ENCODE measurements at places on chromosomes 1 and 21.
A peak's percentile ranks its signal among the peaks of the same experiment; 100 is the strongest.

- no peak for DNase-seq
Measured at GRCh38 chr1:56644919-56645676, at the start of gene PRKAA2. Gene PRKAA2 (plus strand): TSS chr1:56645314. CDS start chr1:56645388, 74 bp downstream.

- DNase-seq, result no peak
Measured at GRCh38 chr1:218480137-218480536, 135.0 kb downstream of the TGFB2 start.

DNA sequence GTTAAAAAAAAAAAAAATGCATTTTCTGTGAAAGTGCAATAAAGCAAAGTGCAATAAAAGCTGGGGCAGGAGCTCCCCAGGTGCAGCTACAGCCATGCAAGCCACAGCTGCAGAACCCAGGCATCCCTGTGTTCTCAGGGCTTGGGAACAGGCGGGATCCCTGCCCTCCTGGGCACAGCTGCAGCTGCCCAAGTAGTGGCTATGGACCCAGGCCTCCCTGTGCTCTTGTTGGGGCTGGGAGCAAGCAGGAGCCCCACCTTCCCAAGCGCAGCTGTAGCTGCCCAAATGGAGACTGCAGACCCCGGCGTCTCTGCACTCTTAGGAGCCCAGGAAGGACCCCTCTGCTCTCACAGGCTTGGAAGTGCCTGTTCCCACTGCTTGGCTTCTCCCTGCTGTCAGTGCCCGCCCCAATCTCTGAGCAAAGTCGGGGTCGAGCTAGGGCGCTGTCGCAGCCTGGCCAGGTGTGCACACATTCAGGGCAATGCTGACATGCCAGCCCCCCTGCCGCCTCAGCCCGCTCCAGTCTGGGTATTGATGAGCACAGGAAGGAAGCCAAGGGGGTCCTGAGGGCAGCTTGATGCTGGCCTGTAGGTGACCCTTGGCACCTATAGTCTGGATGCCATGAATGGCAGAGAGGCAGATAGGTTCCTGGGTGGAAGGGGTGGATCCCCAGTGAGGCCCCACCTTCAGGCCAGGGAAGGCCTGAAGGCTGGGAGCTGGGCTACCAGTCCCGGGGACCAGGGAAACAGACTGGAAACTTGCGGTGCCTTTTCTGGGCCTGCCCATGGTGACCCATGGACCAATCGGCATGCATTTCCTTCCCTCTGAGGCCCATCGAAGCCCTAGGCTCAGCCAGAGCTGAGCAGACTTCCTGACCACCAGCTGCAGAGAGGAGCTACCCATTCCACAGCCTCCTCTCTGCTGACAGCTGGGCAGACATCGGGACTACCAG is 58.6 kb downstream of the RRAGC start:
- DNase-seq, result no peak

- DNase-seq, result no peak
Measured at GRCh38 chr21:36518883-36519492, 39.1 kb upstream of the CLDN14 start.

DNA sequence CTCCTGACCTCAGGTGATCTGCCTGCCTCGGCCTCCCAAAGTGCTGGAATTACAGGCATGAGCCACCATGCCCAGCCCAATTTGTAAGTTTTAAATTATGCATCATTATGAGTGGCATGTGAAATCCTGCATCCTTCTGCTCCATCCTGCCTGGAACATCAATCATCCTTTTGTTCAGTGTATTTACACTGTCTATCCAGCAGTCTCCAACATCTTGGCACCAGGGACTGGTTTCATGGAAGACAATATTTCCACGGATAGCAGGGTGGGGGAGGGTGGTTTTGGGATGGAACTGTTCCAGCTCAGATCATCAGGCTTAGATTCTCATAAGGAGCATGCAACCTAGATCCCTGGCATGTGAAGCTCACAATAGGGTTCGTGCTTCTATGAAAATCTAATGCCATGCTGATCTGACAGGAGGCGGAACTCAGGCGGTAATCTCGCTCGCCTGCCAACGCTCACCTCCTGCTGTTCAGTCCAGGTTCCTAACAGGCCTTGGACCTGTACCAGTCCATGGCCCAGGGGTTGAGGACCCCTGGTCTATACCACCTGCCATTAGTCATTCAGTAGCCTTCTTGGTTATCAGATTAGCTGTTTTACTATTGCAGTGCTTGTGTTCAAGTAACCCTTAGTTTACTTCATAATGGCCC is 22.2 kb upstream of the TCEA3 start:
- no peak for DNase-seq

DNA sequence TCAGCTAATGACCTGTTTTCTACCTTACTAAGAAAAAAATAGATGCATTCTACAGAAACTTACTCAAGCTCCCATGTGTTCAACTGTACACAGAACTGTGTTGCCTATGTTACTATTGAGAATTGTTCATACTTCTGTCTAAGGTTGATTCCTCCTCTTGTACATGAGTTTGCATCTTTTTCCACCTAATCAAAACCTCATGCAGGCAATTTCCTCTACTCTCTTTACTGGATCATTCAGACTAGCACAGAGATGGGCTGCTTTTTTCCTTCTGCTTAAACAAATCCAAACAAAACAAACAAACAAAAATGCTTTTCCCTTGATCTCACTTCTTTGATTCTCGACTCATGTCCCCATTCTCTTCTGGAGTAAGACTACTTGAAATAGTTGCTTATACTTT is 58.8 kb upstream of the PTGFR start:
- no peak for DNase-seq

GRCh38 chr1:165162671-165163241 is 193.8 kb downstream of the LMX1A start:
- DNase-seq, result no peak

GRCh38 chr21:43779660-43780059 is 3.6 kb upstream of the CSTB start:
- DNase-seq, result no peak

DNA sequence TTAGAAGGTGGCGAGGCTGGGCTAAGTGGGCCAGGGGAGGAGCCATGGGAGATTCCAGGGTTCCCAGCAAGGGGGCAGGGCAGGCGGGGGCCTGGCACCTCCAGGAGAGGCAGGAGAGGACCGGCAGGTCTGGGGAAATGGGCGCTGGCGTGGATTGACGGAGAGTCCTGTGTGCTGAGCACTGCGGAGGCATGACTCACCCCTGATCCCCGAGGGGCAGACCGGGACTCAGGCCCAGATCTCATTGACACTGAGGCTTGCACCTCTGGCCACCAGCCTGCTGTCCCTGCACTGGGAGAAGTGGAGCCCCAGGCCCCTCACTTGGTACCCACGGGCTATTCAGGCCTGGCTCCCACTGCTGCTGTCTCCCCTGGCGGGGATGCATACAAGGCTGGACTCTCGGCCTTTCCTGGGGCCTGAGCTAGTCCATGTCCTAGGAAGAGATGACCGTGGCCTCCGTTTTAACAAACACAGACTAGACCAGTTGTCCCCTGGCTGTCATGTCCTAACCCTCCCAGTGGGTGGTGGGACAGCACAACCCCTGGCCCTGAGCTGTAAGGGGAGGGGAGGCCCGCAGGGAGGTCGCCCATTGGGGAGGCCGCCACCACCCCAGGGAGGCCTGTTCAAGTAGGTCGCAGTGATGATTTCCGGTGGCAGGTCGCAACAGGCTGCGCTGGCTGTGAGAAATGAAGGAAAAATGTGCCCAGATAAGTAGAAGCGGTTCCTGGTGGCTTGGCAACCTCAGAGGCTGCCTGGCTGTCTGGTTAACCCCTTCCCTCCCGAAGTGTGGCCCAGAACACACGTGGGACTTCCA is 39.7 kb downstream of the RIPK4 start:
- DNase-seq, result no peak

- no peak for DNase-seq
Measured at GRCh38 chr1:230381049-230381467, 45.1 kb downstream of the PGBD5 start.

- no peak for DNase-seq
Measured at GRCh38 chr1:160623862-160624261, 23.0 kb downstream of the SLAMF1 start.

- no peak for DNase-seq
Measured at GRCh38 chr1:221708987-221709386, 32.9 kb downstream of the DUSP10 start.

DNA sequence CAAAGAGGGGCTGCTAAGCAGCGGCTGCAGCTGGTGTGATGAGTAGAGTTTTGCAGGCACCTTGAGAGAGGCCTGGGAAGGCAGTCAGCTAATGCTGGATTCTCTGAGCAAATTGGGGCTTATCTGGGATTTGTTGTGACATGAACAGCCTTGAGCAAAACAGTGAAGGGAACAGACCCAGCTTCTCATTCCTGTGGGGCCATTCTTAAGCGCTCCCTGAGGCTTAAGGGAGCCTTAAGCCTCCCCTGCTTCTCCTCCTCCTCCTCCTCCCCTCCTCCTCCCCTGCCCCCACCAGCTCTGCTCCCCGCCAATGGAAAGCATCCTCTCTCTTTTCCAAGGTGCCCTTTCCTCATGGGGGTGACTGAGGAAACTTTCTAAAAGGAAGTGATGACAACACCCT is 21.3 kb downstream of the HMGCS2 start:
- DNase-seq, result no peak

GRCh38 chr1:236685917-236686814 is at the start of gene ACTN2:
Gene ACTN2 (plus strand): TSS chr1:236686499. CDS start chr1:236686674, 175 bp downstream.
- DNase-seq, result peak; percentile 69

DNA sequence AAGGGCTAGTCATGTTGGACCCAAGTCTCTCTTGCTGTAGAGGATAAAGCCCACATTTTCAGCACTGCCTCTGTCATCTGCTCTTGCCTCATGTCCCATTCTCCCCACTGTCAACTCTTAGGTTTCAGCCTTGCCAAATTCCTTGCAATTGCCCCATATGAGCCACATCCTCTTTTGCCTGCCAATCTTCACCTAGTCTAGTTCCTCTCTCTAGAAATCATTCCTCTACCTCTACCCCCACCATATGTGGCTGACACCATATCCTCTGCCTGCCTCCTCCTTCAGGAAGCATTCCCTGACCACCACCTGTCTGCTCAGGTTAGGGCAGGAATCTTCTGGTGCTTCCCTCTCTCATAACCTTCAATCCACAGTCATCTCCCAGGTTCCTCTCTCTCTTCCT is 38.2 kb downstream of the SLC9A1 start:
- no peak for DNase-seq

DNA sequence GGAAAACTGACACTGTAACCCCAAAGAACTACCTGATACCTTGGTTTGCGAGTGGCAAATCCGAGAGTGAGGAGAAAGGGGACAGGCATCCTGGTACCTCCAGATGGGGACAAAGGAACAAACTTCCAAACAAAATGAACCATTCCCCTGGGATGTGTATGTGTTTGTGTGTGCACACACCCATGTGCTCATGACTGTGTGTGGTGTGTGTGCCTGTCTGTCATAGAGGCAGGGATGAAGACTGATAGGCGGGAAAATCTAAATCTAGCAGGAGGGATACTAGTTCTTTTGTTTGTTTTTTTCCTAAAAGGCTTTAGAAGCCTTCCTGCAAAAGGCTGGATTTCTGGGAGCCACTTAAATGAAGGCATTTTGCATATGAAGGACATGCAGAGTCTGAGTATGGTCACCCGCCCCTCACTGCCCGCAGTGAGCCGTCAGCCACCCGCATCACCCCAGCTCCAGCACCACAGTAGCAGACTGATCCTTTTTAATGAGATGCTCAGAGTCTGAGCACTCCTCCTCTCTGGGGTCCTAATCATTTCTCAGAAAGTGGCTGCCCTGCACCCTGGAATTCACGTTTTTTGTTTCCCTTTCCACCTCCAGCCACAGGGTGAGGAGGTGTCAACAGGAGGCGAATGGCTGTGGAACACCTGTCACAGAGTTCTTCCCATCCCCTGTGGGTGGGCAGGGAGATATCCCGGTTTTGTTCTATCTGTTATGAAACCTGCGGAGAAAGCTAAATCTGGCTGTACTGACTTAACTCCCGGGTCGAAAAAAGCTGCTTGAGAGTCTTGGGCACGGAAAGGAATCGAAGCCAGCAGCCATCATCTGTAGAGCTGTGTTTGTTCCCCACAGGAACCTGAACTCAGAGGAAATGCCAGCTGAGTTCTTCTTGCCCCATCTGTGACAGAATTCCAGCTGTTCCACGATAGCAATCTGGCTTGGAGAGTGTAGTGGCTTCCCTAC is 34.9 kb downstream of the UTP25 start:
- no peak for DNase-seq

- no peak for DNase-seq
Measured at GRCh38 chr1:61254634-61255357, 172.4 kb downstream of the NFIA start.

DNA sequence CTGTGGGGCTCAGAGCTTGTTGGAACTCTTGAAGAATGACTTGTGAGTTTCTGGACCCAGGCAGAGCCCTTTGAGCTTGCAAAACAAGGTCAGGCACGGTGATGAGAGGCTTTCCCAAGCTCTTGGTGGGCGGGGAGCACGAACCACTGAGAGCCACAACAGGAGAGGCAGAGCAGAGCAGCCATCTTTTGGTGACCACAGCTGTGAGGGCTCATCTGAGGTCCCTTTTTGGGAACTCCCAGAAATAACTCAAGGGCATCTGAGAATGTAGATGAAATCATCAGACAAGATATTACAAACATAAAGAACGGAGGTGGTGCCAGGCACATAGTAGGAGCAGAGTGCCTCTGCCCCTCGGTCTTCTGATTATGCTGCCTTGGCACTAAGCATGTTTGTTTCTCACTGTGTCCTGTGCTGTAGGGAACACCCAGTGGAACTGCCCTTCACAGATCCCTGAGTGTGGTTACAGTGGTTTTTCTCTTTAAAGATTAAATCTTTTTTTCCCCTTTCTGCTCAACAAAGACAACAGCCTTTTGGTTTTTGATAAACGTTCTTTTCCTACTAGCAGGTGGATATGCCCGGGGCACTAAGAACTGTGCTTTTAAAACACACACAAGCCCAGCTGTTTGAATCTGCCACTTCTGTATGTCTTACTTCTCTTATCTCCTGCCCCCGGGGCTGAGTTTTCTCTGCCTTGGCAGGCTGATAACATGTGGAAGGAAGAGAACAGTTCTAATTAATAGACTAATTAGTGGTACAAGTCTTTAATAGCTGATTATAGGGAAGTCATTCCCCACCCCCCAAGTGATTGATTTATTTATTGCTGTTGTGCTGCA is 37.7 kb downstream of the CD34 start:
- no peak for DNase-seq

DNA sequence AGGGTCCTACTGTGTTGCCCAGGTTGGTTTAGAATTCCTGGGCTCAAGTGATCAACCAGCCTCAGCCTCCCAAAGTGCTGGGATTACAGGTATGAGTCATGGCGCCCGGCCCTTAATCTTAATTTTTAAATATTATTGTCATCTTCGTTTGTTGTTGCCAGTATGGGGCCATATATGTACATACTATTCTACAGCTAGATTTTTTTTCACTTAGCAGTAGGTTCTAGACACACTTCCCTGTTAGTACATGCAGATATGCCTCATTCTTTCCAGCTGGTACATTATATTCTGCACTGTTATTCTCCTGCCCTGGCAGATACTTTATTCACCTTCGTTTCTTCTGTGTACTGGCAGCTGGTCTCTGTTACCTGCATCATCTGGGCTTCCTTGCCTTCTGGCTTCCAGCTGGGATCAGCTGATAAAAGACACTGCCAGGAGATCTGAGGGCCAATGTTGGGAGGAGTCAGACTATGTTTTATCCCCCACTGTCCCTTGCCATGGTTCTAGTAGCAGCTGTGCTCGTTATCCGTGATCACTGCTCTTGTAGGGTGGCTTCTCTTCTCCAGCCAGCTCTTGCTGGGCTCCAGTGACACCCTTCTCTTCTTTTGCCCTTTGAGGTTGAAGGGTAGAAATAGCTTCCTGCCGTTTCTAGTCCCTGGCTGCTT is 24.7 kb downstream of the ST3GAL3 start:
- DNase-seq, result no peak
